ENCODE measurements at places on chromosomes 2 and 18.
A peak's percentile ranks its signal among the peaks of the same experiment; 100 is the strongest.

- DNase-seq = no peak
Measured at GRCh38 chr2:16654833-16655444, 10.7 kb downstream of the CYRIA start.

GRCh38 chr18:32607816-32608215 is 137.1 kb upstream of the GAREM1 start:
- no peak for DNase-seq

DNA sequence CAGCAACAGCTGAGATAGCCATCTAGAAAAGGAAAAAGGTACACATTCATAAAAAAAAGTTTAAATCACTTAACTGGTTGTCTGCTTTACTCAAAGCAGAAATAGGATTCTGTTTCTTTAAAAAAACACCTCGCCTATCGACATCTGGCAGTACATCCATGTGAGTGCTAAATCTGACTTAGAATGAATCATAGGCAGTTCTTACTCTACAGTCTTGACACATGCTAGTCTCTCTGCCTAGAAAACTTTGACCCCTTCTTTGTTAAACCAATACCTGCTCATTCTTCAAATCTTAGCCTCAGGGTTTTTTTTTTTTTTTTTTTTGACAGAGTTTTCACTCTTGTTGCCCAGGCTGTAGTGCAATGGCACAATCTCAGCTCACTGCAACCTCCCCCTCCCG is 37.1 kb upstream of the GPR75 start:
- peak; percentile 41 for DNase-seq

GRCh38 chr2:69943843-69944525 is 17.4 kb downstream of the ASPRV1 start:
- no peak for DNase-seq

- no peak for DNase-seq
Measured at GRCh38 chr2:240733803-240734495, 42.3 kb downstream of the AQP12A start.

DNA sequence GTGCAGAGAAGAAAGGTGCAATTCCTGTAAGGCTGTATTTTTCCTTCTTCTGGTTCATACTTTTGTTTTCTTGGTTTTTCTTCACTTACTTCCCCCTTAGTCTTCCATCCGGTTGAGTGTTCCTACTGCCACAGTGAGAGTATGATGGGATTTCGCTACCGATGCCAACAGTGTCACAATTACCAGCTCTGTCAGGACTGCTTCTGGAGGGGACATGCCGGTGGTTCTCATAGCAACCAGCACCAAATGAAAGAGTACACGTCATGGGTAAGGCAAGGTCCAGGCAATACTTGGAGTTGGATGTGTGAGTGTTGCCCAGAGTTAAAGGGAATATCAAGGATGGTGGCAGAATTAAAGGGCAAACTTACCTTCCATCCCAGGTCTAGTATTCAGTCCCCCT is 108.0 kb downstream of the DTNA start:
- no peak for DNase-seq

GRCh38 chr2:12704378-12704777 is 12.4 kb upstream of the TRIB2 start:
- no peak for DNase-seq

GRCh38 chr2:206435742-206436141 is 7.6 kb upstream of the ADAM23 start:
- DNase-seq = no peak

DNA sequence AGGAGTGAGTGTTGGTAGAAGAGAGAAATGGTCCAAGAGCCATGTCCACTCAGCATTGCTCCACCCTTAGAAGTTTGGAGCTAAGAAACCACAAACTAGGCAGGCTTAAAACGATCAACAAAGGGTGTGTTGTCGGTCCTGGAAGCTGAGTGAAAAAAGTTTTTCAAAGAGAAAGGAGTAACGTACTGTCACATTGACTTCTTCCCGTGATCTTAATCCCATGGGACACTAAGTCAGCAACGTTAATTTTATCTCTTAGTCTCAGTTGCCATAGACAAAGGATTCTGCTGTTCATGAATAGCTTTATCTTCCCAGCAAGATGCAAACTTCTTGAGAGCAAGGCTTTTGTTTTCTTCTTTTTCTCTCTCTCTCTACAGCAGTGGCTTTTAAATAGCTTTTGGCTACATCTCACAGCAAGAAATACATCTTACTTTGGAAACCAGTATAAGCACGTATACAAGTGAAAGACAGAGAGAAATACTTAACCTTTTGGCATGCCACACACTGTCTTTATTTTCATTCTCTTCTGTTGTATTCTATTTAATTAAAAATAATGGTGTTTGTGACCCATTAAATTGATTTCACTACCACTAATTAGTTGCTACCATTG is 377.4 kb downstream of the TGIF1 start:
- DNase-seq = no peak

DNA sequence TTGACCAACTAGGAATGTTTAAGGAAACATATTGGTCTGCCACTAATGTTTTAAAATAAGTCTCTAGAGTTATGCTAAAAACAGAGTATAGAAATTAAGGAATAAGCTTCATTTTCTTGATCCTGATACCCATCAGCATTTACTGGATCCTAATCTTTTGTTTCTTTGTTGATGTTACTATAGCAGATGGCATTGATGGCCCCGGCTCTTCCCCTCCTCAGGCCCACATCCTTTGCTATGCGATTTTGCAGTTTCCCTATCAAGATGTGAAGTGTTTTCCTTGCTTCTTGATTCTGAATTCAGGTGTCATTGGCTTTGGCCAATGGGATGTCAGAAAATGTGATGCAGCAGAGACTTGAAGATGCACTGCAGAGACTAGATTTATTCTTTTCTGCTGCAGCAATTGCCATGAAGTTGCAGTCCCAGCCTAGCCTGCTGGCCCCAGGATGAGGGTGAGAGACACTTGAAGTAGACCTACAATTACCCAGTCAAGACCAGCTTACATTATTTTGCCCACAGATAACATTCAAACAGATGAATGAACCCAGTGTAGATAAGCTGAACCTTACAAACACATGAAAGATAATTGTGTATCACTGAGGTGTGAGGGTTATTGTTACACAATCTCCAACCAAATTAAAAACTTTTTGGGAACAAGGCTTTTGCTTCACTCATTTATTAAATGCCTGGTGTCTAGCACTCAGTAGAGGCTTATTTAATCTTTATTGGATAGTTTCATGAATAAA is 115.2 kb upstream of the ITGA4 start:
- DNase-seq = no peak

DNA sequence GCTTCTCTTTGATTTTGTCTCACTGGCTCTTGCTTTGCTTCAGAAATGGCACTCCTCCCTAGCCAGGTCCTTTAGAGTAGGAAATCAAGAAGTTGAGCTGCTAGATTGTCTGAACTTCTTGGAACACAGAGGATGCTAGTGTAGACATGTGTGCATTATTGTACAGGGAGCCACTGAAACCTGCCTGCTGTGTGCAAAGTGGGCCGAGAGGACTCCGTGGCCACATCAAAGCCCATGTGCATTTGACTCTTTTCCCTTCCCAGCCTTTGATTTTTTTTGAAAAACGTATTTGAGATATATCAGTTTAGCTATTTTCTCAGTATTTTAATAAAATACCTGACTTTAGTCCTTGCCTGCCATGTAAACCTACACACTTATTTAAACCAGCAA is 83.1 kb downstream of the TMEM247 start:
- no peak for DNase-seq

DNA sequence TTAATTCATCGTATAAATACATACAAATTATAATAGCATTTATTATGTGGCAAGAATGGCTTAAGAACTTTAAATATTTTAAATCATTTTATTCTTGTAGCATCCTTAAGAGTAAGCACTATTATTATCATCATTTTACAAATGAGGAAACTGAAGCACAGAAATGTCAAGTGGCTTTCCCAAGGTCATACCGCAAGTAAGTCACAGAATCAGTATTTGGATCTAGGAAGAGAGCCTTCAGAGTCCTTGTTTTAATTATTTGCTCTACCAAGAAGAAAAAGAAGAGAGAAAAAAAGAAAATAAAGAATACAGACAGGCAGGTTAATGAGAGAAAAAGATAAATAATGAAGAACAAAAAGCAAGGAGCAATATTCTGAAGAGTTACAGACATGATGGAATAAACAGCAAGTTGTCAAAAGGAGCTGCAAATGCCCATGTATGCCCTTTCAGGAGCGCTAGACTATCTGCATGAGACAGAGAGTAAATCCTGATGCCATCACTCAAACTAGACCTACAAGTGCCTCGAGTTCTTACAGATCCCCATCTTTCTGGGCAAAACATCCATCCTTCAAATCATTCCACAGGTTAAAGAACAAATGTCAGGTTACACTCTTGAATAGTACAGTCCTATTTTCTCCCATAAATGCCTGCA is 57.8 kb upstream of the ETAA1 start:
- DNase-seq = no peak

DNA sequence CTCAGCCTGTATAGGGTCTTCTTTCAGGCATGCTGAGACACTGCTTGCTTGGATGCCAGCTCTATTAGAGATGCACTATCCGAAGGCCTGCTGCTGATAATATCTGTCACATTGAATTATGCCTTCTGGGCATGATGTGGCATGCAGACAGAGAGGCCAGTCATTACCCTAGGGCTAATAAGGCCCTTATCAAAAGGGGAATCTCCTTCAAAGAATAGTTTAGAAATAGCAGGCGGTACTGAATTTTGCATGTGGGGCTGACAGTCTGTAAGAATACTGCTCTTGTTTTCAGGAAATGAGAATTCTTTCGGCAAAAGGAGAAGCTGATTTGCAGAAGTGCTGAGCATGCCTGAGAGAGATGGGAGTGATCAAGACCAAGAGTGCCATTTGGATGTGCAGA is 13.1 kb upstream of the LHCGR start:
- DNase-seq = no peak

GRCh38 chr2:195995499-195995898 is 73.1 kb downstream of the DNAH7 start:
- DNase-seq = no peak

GRCh38 chr2:151681051-151681450 is 53.2 kb downstream of the NEB start:
- DNase-seq = no peak

GRCh38 chr2:176117823-176118371 is 1.3 kb downstream of the HOXD10 start:
- DNase-seq = no peak

DNA sequence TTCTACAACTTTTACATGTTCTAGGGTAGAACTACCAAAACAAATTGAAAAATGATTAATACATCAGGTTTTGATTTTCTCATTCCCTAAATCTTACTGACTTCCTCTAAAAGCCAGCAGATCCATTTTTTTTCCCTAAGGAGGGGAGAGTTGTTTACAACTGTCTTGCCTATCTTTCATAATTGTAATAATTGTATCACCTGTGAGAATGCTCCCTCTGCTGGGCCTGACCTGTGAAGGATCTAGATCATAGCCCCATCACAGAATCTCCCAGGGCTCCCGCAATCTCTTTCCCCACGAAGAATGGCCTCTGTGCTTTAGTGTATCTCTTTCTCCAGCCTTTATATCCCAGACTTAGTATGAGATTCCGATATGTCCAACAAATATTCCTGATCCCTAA is 9.1 kb downstream of the LOXL3 start:
- DNase-seq = no peak

- DNase-seq = no peak
Measured at GRCh38 chr2:132366421-132367180, 50.0 kb upstream of the GPR39 start.

- DNase-seq = no peak
Measured at GRCh38 chr18:6120820-6121279, 225.5 kb upstream of the TMEM200C start.

DNA sequence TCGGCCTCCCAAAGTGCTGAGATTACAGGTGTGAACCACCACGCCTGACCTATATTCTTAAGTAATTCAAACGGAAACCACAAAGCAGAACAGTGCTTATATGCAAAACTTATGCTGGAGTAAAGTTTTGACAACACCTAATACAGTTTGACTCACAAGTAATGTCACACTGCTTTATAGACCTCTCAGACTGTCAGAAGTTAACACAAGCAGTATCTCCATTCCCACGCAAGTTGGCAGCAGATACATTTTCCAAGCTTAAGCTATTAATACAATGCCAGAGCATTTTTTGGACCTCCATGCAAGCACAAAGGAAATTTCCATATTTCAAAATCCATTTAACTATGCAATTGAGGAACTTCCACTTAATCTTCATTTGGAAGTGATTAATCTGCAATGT is 21.0 kb upstream of the SANBR start:
- no peak for DNase-seq

DNA sequence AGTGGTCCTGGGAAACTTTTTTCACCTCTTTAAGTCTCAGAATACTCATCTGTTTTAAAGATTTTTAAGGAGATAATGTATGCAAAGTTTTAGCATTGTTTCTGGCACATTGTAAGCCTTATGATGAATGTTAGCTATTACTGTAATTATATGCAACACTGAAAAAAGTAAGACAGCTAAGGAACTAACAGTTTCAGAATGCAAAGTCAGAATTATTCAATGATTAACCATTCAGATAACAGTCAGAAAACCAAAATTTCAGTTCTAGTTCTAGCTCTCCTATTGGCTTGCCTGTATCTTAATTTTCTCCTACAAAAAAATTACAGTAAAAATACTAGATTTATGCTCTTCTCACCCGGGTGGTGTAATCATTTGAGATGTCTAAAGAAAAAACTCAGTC is 101.1 kb downstream of the SLC4A10 start:
- no peak for DNase-seq

- DNase-seq = peak; percentile 61
Measured at GRCh38 chr2:85584857-85585780, 888 bp downstream of the VAMP5 start.

DNA sequence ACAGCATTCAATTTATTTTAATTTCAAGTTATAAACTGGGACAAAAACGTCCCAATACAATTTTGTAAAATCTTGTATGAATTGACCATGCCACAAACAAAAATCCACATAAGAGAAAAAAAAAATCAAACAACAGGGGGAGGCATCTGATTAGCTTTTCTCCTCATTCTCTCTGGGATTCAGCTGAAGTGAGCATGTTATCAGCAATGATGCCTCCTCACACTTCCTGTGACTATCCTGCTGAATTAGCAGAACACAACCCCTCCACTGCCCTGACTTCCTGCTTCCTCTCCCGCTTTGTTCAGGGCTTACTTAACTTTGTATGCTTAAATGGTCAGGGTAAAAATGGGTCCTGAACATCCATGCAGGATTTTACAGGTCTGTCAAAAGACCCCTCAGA is 132.2 kb upstream of the ITGB6 start:
- DNase-seq = peak; percentile 40

DNA sequence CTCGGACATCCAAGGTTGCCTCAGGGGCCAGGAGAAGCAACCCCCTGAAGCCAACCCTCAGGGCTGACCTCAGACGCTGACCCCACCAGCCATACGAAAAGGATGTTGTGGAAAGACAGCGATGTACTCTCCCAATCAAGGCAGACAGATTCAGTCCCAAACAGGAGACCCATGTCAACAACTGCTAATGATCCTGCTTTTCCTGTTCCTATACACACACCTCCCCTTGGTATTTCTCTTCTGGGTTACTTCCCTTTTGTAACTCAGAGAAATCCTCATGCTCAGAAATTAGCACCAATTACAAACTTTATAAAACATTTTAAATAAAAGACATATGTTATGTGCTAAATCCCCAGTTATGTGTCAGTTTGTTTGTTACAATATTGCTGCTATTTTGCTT is 120.8 kb downstream of the PID1 start:
- no peak for DNase-seq

Data from kidney glomerular epithelial cell (primary cell).